Glomerular endothelial cell (primary cell): ENCODE measurements at places on chromosomes 13 and 19. TPM values are rescaled to one million over a fixed set of nuclear protein-coding genes. Genes with fewer than 3 reads are reported as not detected.

DNA sequence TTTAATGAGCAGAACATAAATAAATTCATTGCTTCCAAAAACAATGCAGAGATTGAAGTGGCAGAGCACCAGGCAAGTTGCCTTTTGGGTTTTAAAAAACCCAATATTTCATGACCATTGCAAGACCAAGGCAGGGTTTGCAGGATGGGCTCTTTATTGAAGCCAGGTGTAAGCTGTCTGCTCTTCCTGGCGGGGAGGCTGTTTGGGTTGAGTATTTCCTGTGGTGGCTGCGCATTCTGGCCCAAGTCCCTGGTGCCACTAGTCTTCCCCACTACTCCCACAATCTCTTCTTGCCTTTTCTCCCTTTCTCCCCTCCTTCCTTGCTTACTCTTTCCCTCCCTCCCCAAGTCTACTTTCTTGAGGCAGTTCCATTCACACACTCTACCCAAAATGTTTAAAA lies 116.4 kb downstream of the AKAP11 start:
- no peak for DNase-seq

DNA sequence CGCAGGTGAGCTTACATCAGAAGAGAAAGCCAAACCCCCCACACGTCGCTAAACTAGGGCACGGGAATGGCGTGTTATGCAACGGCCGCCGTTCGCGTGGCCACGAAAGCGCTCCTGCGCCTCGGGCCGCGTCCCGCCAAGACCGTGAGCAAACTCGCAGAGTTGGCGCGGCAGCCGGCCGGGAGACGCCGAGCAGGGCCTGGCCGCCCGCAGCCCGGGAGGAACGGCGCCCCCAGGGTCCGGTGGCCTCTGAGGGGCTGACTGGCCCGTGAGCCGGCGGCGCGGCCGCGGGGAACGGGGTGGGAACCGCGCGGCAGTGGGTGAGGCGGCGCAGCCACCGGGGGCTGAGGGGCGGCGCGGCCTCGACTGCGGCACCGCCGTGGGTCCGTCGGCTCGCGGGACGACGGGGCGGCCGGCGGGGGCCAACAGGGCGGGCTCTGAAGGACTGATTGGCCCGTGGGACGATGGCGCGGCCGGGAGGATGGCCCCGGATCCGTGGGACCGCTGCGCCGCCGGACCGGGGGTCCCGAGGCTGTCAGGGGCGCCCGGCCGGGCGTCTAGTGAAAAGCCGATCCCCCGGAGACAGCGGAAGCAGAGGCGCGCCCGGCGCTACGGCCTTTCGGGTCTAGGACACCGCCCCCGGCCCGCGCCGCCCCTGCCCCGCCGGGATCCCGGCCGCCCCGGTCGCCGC lies 903 bp downstream of the LATS2 start:
- no peak for DNase-seq

DNA sequence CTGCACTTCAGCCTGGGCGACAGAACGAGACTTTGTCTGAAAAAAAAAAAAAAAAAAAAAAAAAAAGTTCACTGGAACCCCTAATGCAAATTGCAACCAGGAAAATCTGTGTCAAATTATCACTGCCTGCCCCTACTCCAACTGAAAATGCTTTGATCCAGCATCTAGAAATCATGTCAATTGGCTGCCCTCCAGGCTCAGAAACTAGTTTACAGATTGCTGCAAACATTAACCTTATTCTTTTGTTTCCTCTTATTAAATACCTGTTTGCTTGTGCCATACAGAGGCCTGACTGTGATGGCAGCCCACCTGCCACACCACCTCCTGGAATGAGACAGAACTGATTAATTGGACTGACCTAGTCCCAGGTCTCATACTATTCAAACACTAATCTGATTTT lies 18.6 kb upstream of the AKT2 start:
- no peak for DNase-seq

DNA sequence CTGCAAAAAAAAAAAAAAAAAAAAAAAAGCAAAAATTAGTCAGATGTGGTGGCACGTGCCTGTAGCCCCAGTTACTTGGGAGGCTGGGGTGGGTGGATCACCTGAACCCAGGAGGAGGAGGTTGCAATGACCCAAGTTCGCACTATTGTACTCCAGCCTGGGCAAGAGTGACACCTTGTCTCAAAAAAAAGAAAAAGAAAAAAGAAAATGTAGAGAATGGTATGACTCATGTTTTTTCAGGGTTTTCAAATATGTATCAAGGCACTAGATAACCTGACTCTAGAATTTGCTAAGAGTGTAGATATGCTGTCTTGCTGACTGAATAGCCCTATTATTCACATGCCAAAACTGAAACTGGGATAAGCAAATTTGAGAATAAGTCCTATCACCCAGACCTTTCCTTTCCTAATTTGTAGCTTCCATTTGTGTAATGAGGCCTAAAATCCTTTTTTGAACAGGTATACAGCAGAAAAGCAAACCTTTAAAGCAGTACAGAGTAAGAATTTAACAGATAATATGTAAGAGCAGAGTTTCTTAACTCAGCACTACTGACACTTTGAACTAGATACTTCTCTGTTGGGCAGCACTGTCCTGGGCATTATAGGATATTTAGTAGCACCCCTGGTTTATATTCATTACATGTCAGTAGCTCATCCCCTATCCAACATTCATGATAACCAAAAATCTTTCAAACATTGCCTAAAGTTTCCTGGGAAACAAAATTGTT lies 108.6 kb downstream of the ELF1 start:
- DNase-seq: no peak

Gene URAD
- not detected in 2 replicates for total RNA-seq

GRCh38 chr19:37994823-37995130 lies 87.8 kb downstream of the SIPA1L3 start:
- no peak for DNase-seq

- no peak for DNase-seq
These were observed 7.3 kb upstream of the HS6ST3 start for GRCh38 chr13:96082640-96083039.

DNA sequence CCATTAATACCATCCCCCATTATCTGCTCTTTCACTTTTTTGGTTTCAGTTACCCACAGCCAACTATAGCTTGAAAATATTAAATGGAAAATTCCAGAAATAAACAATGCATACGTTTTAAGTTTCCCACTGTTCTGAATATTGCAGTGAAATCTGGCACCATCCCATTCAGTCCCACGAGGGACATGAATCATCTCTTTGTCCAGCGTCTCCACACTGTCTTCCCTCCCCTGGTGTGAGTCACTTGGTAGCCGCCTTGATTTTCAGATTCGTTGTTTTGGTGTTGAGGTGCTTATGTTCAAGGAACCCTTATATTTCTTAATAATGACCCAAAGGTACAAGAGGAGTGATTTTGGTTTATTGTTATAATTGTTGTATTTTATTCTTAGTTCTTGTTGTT lies 246.1 kb downstream of the DCT start:
- DNase-seq: peak; percentile 65

Gene EPS8L1
- total RNA-seq: 10.6 and 20.4 TPM in 2 replicates

DNA sequence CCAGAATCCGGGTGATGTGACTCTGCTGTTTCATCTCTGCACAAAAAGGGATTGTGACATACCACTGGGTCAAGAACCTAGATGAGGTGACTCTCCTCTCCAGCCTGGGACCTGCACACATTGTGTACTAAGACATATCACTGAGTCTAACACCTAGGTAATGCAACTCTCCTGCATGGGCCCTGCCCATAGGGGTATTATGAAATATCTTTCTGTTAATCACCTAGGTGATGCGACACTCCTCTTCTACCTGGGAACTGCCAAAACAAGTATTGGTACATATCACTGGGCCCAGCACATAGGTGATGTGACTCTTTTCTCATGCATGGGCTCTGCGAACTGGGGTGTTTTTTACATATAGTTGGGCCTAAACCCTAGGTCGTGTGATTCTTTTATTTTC lies 35.5 kb upstream of the ZNF254 start:
- no peak for DNase-seq

Gene CPB2
- not detected in 2 replicates for total RNA-seq

- no peak for DNase-seq
These were observed 179.2 kb downstream of the NHLRC3 start for GRCh38 chr13:39217471-39217870.

GRCh38 chr13:27905650-27906049 lies 14.2 kb upstream of the PDX1 start:
- no peak for DNase-seq

GRCh38 chr13:54799621-54800226 lies 1771.1 kb downstream of the OLFM4 start:
- no peak for DNase-seq

- DNase-seq: no peak
These were observed 16.4 kb upstream of the PRR19 start for GRCh38 chr19:42285541-42285941.

Gene RASAL3
- 18.1 and 18.6 TPM in 2 replicates for total RNA-seq

GRCh38 chr19:47445937-47446402 lies 25.7 kb downstream of the SLC8A2 start:
- DNase-seq: no peak

- DNase-seq: no peak
These were observed 182.8 kb downstream of the MAB21L1 start for GRCh38 chr13:35293579-35294226.

- no peak for DNase-seq
These were observed 436 bp upstream of the BBC3 start for GRCh38 chr19:47231215-47232054.

- no peak for DNase-seq
These were observed 2.8 kb downstream of the TNFSF13B start for GRCh38 chr13:108272333-108272732.
